ENCODE measurements at places on chromosomes 11 and 22.

DNA sequence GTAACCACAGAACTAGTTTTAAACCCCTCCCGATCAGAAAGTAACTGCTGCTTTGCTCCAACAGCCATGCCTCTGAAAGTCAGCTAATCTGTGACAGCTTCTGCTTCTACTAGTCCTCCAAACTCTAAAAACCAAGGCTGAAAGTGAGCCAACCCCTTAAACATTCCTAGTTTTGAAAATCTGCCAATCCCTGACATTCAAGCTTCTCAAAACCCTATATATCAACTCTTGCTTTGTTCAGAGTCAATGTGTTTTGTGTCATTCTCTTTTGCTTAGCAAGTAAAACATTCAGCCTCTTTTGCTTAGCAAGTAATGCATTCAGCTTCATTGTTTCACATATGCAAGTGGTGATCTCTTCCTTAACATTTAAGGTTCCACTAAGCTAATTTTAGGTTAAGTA lies 56.9 kb downstream of the ATG16L2 start:
- DNase-seq = no peak

DNA sequence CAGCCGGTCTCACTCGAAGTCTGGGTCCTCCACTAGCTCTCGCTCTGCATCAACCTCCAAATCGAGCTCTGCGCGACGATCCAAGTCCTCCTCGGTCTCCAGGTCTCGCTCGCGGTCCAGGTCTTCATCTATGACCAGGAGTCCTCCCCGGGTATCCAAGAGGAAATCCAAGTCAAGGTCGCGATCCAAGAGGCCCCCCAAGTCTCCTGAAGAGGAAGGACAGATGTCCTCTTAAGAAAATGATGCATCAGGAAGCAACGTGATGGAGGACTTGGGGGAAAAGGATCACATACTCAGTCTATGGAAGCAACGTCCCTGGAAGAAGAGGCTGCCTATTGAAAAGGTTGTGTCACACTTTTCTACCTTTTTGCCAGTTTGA lies 1.1 kb downstream of the SRSF8 start:
- no peak for DNase-seq

DNA sequence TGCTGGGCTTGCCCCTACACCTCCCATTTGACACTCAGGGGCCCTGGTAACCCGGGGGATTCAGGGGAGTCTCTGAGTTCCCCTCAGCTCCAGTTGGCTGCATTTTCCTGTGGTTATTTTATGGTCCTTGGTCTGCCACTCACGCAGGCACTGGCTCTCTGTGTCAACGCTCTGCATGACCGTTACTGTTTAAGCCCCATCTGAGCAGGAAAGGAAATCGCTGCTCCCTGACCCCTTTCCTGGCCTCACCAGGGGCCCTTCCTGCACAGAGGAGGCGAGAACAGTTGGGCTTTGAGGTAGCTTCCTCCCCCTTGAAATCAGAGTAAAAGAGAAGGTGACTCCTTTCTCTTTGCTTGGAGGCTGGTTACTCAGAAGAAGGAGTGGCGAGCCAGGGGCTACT lies 2.4 kb downstream of the C1QTNF4 start:
- DNase-seq = no peak

DNA sequence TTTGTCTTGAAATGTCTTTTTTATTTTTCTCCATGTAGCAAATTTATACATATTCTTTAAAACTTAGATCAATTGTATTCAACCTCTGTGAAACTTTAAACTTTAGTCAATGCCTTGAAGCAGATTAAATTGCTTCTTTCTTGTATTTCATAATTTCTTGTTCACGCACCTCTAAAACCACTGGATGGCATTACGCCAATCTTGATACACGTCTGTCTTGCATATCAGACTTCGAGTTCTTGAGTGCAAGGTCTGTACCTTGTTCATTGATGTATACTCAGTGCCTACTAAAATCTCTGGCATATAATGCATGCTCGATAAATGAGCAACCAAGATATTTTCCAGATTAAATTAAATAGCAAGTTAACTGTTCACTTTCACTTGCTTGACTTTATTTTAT lies 236.8 kb downstream of the CASP12 start:
- DNase-seq = no peak

GRCh38 chr11:82494988-82495432 lies 238.7 kb downstream of the FAM181B start:
- DNase-seq = no peak

- no peak for DNase-seq
These were observed 160.2 kb upstream of the LARGE1 start for GRCh38 chr22:34080433-34080832.

DNA sequence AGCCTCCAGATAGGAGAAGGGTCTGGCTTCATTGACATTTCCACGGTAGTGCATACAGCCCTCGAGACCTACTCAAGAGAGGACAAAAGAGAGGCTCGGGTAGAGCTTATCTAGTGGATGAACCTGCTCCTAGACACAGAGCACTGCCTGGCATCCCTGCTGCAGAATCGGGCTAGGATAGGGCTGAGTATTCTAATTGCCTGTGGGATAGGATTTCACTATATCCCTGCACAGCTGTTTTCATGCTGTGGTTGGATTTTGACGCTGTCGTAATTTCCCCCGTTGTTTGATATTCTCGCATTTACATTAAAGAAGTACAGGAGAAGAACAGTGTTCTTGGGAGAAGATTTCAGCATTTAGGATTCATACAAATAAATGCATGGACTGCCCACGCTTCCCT lies 107.8 kb downstream of the KIRREL3 start:
- no peak for DNase-seq

GRCh38 chr11:113023986-113024385 lies 62.8 kb downstream of the NCAM1 start:
- no peak for DNase-seq

DNA sequence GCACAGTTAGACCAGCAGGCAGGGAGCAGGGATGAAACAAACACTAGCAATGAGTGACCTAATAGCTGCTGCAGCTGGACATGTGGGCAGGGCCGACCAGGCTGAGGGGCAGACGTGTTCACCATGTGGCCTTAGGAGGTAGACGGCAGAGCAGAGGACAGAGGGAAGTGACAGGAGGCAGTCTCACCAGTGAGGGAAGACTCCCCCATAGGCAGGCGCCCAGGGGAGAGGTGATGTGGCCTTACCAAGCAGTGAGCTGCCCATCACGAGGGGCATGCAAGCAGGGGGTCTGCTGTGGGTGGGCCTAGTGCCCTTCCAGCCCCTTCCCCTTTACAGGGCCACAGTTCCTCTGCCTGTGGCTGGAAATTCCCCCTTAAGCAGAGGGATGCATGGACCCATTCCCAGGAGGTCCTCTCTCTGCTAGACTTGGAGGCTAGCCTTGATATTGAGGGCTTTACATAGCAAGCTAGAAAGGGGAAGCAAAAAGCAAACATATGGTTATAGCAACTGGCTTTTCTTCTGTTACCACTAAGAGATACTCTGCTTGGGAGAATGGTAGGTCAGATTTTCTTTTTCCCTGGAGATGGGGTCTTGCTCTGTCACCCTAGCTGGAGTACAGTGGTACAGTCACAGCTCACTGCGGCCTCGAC lies 67.6 kb downstream of the MPPED1 start:
- no peak for DNase-seq
